ENCODE measurements at places on chromosomes 3 and 15.

- DNase-seq, result peak; percentile 27
Observed at GRCh38 chr15:40002295-40002694, 36.7 kb downstream of the SRP14 start.

GRCh38 chr3:180402471-180403073, 199.4 kb upstream of the TTC14 start:
- no peak for DNase-seq

- peak; percentile 25 for DNase-seq
Observed at GRCh38 chr3:128505771-128506170, 12.8 kb upstream of the GATA2 start.

DNA sequence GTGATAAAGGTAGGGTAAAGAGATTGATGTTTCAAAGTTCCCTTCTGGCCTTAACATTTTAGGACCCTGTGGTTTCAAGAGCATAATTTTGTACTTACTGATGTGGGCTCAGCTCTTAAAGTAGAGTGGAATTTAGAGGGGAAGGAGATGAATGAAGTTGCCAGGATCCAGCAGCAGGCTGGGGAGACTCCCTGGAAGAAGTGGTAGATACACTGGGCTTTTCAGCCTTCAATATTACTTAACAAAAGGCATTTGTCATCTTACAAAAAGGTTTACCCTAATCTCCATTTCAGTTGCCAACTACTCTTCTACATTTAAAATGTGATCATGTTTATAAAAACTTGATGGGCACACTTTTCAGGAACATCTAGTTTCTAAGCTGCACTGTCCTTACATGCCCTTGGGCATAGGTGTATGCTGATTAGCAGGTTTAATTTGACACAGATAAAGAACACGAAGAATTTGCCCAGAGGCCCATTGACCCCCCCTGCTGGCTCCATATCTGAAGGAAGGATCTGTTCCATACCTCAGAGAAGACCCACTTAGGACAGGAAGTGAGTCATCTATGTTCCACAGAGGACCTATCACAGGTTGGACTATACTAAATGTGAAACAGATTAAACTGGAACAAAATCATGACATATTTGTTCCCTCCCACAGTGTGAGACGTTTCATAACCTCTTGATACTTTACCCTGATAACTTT, 93.0 kb upstream of the LPP start:
- peak; percentile 82 for DNase-seq

- peak; percentile 93 for DNase-seq
Observed at GRCh38 chr3:4983739-4984510, 4.7 kb downstream of the BHLHE40 start.

DNA sequence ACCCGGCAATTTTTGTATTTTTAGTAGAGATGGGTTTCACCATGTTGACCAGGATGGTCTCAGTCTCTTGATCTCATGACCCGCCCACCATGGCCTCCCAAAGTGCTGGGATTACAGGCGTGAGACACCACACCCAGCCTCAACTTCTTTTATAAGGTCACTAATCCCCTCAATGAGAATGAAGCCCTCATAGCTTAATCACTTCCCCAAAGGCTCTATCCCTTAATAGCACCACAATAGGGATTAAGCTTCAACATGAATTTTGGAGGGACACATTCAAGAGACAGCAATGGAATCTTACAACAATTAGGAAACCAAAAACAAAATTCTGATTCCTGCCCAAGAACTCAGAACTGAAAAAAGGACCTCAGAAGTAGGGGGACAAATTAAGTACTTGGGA, 126.8 kb downstream of the ATP1B3 start:
- no peak for DNase-seq

GRCh38 chr15:100241572-100242482, 99.9 kb downstream of the ADAMTS17 start:
- peak; percentile 49 for DNase-seq

GRCh38 chr3:126423191-126424038, 28.7 kb downstream of the CFAP100 start:
- DNase-seq, result no peak

- DNase-seq, result no peak
Observed at GRCh38 chr3:84442533-84442932, 516.3 kb upstream of the CADM2 start.
